D341Med (cell line): ENCODE measurements at places on chromosomes 5 and 9.

GRCh38 chr5:133642153-133642722, 29.9 kb upstream of the FSTL4 start:
- no peak for DNase-seq

DNA sequence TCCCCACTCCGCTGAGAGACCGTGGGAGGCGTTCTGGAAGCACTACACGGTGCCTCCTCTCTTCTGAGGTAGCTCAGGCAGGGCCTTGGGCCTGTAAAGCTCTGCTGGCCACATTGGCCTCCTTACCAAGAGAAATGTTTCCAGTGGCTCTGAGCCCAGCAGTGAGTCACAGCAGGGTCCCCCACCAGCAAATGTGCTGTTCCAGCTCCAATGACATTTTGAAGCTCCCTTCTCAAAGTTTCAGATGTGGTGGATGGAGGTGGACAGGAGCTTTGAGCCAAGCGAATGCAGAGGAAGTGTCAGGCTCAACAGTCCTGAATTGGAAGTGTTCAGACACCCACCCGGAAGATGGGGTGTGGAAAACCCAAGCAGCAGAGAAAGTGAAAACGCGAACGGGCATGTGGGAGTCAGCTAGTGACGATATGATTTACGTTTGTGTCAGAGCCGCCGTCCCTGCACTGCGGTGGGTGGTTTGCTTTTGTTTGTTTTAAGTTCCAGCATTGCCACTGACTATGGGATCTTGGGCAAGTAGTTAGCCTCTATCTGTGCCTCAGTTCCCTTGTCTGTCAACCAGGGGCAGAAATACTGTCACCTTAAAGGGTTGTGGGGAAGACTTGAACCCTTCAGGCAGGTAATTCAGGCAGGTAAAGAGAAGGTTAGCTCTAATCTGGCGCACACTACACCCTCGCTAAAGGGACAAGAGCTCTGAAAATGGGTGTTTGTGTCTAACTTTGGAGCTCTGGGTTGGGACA, 38.2 kb downstream of the C5orf15 start:
- no peak for DNase-seq

- DNase-seq: no peak
Observed at GRCh38 chr5:119398727-119399466, 43.1 kb downstream of the TNFAIP8 start.

DNA sequence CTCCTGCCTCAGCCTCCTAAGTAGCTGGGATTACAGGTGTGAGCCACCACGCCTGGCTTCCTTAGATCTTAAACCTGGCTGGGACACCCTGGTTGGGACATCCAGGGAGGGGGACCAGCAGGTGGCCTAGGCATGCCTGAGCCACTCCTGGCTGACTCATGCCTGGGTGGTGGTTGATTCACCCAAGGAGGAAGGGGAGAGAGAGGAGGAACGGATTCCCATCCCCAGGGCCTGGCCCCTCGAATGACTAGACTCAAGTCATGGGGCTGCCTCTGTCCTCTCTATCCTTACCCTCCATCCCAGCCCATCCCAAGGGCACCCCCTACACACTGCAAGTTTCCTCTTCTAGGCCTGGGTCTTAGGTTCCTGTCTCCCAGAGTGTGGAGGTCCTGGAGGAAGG, 12.7 kb downstream of the EEIG1 start:
- DNase-seq: no peak

DNA sequence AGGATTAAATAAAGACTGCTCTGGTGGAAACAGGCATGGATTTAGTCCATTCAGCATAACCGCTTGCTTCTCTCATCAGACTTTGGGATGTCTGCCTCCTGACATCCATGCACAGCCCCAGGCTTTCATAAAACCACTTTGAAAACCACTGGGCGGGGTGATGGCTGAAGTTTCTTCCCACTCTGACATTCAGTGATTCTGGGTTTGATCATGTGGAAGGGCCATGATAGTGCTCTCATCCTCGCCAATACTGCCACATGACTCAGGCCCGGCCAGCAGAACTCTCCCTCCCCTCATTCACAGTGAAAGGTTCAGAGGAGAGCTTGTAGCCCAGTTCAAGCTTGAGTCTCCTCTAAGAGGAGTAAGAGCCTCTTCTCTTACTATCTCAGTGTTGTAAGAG, 29.6 kb upstream of the GLRA1 start:
- DNase-seq: no peak

DNA sequence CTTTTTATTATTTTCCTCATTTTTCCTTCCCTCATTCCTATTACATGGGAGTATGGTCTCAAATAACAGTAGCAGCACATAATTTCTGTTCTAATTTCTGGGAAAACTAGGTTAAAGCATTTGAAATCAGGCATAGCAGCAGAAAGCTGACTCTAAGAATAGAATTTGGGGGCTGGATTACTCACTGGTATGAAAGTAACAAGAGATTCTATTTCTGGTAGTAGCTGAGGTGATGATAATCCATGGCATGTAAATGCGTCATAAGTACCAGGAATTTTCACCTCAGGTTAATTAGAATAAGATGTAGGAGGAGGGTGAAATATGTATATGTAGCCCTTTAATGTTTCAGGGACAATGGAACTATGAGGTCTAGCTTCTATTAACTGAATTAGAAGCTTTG, 662.0 kb downstream of the PTPRD start:
- DNase-seq: no peak

DNA sequence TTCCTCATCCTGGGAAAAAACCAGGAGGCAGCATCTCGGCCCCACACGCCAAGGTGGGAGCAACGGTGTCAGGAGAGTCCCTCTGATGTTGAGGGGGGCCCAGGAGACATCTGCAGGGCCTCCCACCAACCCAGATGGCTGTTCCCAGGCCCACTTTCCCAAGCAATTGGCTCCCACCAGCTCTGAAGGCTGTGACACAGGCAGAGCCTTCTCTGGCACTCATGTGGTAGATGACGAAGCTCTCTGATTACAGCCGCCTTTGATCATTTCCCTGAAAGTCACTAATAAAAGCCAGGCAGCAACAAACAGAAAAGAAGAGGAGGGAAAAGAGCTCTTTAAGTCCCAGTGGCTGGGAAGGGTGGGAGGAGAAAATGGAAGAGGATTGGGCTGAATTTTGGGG, 226.5 kb downstream of the CDK5RAP2 start:
- no peak for DNase-seq

- DNase-seq: no peak
Observed at GRCh38 chr5:20032896-20033295, 44.9 kb upstream of the CDH18 start.

DNA sequence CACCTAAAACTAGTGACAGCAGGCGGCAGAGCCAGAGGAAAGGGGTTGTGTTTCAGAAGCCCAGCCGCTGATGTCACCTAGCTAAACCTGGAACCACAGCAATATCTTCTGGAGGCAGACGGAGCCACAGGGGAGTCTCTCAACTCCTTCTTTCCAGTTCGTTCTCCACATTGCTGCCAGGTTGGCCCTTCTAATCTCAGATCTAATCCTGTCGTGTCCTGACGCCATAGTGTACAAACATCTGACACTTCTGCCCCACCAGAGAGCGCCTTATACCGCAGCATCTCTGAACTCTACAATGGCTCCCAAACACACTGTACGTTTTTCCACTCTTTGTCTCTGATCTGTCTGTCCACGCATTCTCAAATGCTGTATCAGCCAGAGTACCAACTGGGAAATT, 240.0 kb downstream of the SMARCA2 start:
- peak; percentile 61 for DNase-seq

DNA sequence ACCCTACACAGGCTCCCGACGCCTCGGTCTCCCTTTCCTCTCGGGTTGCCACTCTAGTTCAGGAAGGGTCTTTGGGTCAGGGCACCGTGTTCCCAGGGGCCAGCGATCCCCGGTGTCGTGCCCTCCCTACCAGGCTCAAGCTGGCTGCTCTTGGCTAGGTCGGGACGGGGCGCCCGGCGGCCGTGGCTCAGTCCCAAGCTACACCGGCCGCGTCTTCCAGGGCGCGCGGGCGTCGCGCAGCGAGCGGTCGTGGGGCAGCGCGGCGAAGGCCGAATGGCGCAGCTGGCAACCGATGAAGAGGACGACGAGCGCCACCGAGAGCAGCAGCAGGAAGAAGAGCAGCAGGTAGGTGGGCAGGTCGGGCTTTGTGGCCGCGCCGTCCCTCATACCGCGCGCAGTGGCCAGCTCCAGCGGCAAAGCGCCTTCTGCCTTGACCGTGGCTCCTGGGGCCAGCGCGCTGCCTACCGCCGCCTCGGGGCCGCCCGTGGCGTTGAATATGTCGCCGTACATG, 892 bp downstream of the SMIM32 start:
- DNase-seq: peak; percentile 62

GRCh38 chr5:113024076-113024697, 47.6 kb downstream of the DCP2 start:
- no peak for DNase-seq

GRCh38 chr9:16306586-16306985, 563.9 kb downstream of the BNC2 start:
- no peak for DNase-seq

- no peak for DNase-seq
Observed at GRCh38 chr9:38287420-38287985, 105.0 kb upstream of the ALDH1B1 start.

- no peak for DNase-seq
Observed at GRCh38 chr5:98770911-98771322, 2.5 kb upstream of the RGMB start.

GRCh38 chr9:93256878-93257807, 73.2 kb downstream of the WNK2 start:
- DNase-seq: peak; percentile 19

- DNase-seq: no peak
Observed at GRCh38 chr5:17785774-17786173, 151.5 kb downstream of the TAF11L14 start.

GRCh38 chr9:130890870-130891687, 5.5 kb downstream of the QRFP start:
- no peak for DNase-seq

- no peak for DNase-seq
Observed at GRCh38 chr5:100647461-100648230, 112.5 kb downstream of the FAM174A start.

GRCh38 chr5:115291397-115291796, 5.1 kb downstream of the CCDC112 start:
- no peak for DNase-seq

DNA sequence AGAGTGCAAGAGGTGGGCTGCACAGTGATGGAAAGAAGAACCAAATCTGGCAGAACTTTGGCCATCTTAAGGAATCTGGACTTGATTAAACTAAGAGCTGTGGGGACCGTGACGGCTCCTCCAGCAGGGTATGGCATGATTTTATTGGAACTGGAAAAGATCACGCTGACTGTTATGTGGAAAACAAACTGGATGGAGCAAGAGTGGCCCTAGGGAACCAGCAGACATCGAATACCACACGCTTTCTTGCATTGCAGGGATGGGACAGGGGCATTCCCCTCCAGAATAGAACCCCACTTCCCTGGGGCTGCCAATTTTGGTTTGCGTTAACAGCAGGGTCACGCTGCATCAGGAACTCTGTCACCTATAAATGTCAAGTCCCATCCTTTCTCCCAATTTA, 38.8 kb downstream of the INSYN2B start:
- DNase-seq: no peak

DNA sequence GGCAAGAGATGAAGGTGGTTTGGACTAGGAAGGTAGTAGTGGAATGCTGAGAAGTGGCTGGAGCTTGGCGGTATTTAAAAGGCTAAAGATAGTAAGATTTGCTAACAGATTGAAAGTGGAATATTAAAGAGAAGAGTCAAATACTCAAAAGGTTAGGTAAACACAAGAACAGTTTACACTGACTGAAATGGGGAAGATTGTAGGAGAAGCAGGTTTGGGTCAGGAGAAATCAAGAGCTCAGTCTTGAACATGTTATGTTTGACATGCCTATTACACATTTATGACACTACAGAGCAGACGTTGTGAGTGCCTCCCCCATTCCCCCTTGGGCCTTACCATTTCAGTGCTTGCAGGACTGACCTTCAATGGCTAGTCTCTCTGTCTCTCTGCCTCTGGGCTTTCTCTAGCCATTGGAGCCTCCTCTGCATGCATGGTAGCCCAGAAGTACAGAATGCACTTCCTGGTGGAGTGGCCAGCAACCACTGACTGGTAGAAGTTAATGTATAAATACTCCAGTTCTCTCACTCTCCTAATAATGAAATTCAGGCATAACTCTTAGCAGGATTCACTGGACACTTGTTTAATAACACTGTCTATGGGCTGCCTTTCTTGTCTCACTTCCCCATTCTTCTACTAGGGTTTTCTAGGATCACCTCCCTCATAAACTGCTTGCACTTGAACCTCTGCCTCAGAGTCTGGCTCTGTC, 56.8 kb downstream of the HMGCS1 start:
- no peak for DNase-seq

DNA sequence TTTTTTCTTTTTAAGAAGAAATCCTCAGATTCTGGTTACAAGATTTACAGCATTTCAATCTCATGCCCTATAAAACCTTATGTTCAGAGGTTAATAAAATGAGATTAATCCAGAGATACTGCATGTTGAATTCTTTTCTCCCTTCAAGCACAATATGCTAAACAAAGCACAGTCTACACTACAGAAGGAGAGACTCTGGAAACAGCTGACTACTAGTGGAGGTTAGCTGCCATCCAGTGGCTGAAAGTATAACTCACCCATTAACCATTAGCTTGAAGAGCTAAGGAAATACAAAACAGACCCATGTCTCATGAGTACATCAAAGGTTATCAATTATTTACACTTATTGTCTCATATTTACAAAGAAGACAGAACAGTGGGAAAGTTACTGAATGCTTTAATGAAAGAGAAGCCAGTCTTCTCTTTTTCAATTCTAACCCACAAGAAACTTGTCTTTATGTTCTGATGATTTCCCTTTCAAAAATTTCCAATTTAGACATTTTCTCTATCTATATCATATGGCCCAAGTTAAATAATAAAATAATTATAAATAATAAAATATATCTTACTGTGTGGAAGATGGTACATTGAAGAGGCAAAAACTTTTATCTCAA, 12.7 kb upstream of the DNAH5 start:
- peak; percentile 50 for DNase-seq

GRCh38 chr5:56666901-56667300, 148.4 kb upstream of the MAP3K1 start:
- DNase-seq: no peak

DNA sequence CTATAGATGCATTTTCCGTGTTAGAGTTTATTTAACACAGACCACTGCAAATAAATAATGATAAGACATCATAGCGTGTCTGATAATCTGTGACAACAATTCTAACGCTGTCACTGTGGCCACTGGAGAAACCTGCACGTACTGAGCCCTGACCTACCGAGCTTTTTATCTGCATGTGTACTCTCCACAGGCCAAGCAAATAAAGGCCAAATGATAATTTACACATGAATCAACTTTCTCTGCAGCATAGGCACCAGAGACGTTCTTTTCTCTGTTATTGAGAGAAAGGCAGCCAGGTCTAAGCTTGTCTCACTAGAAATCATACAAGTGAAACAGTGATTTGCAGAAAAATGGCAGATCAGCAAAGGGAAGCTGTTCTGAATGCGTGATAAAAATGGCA, 75.8 kb downstream of the POU5F2 start:
- no peak for DNase-seq

DNA sequence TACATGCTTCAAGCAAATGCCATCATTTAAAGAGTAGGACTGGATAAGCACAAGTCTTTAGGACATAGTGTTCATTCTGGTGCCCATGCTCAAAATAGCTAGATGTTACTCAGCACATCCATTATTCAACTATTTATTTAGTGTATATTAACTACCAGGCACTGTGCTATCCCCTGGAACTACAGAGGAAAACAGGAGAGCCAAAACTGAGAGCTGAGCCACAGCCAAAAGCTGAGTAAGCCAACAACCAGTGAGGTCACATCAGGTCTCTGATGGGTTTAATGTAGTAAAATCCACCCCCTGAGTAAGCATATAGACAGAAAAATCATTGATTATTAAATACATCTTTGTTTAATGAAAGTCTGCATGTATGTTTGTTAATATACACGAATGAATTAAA, 469.3 kb upstream of the DMAC1 start:
- no peak for DNase-seq
